ENCODE measurements at places on chromosomes 2 and 18.
A peak's percentile ranks its signal among the peaks of the same experiment; 100 is the strongest.

DNA sequence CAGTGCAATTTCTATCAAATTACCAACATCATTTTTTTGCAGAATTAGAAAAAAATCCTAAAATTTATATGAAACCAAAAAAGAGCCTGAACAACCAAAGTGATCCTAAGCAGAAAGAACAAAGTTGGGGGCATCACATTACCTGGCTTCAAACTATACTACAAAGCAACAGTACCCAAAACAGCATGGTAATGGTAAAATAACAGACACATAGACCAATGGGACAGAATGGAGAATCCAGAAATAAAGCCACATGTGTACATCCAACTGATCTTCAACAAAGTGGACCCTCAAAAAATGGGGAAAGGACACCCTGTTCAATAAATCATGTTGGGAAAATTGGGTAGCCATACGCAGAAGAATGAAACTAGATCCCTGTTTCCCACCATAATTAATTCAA lies 245.7 kb upstream of the CTAGE1 start:
- no peak for DNase-seq

DNA sequence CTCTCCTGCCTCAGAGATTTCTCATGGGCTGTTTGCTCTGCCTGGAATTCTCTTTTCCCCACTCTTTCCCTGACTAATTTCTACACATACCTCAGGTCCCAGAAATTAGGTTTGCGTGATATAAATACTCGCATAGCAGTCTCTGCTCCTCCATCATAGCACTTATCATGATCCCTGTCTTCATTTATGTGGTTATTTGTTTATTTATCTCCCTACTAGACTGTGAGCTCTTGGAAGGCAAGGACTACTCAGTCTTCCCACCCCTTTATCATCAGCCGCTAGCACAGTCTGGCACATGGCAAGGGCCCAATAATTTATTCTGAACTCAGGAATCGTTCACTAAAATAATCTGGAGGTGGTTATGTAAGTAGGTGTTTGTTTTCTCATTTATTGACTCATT lies 79.3 kb downstream of the ADCYAP1 start:
- DNase-seq, result no peak

DNA sequence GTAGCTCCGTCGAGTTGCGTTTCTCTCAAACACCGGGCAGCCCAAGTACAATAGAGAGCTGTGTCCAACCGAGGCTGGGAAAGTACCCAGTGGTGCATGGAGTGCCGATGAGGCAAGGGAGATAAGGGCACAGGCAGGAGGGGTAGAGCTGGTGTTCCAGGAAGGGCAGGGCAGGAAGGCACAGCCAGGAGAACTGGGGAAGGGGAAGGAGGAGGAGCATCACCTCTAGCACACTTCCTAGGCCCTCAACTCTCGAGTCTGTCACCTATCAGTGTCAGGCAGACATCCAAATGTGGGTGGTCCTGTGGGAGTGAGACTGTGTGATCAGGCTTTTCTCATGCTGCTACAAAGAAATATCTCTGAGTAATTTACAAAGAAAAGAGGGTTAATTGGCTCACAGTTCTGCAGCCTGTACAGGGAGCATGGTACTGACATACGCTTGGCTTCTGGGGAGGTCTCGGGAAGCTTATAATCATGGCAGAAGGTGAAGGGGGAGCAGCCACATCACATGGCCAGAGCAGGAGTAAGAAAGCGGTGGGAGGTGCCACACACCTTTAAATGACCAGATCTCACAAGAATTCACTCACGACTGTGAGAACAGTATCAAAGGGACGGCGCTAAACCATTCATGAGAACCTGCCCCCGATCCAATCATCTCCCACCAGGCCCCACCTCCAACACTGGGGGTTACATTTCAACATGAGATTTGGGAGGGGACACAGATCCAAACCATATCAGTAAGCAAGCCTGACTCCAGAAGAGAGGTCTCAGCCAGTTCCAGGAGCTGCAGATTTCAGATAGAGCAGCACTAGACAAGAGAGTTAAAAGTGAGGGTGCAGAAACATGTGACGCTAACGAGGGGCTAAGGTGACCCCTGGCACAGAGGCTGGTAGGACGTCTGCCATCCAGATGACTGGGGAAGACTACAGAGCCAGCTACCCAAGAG lies 75.7 kb downstream of the MBOAT2 start:
- DNase-seq, result no peak

DNA sequence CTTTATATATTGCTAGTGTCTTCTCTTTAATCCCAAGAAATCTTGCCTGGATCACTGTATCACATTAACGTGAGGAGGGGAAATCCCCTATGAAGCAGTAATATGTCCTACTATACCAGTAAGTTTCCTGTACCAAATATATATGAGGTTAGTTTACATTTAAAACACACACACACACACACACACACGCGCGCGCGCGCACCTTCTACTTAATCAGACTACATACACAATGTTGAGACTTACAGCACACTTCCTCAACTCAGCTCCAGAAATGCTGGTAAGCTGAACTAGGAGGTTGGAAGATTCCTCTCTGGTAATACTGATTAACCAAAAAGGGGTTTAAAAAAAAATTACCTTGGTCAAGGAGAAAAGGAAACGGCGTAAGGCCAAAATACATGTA lies 49.3 kb downstream of the USP34 start:
- DNase-seq, result peak; percentile 18

DNA sequence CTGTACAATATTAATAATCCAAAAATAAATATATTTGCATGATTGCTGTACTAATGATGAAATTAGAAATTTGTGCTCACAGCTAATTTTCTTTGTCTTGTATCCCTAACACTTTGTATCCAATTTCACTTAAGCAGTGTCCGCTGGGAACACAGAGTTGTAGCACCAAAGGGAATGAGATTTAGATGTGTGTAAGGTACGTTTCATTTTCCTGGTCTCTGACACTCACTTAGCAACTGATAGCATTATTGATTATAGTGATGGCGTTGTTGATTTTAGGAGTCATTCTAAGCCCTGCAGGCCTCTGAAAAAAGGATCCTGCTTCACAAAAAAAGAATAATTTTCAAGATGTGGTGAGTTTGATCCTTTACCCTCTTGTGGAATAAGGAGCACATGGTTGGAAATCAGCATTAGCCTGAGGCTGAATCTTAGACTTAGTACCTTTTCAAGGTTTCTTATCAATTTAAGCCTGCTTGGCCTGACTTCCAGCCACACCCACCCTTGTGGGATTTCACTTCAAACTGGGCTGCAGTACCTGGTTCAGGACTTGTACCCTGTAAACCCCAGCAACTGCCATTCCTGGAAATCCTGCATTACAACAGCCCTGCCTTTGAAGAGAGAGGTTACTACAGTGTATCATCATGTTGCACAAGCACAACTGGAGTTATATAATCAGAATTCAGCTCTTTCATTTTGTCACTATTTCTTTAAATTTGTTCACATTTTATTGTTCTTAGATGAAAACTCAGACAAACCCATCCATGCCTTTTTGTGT lies 116.2 kb downstream of the RND3 start:
- DNase-seq, result no peak

DNA sequence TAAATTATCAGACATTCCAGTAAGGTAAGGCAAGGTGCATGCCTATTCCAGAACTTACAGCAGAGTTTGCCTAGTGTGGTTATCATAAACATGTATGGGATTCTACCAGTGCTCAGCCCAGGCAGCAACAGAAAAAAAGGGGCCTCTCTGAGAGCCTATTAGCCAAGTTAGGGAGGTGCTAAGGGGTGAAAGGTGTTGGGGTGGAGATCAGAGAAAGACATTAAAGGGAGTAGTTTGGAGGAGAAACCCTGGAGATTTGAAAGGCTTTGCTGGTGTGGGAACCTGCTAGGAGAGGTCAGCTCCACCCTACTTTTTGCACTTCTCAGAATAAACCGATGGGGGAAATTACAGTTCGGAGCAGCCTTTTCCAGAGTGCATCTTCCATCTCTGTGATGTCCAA lies 2.9 kb downstream of the ARPC2 start:
- no peak for DNase-seq

DNA sequence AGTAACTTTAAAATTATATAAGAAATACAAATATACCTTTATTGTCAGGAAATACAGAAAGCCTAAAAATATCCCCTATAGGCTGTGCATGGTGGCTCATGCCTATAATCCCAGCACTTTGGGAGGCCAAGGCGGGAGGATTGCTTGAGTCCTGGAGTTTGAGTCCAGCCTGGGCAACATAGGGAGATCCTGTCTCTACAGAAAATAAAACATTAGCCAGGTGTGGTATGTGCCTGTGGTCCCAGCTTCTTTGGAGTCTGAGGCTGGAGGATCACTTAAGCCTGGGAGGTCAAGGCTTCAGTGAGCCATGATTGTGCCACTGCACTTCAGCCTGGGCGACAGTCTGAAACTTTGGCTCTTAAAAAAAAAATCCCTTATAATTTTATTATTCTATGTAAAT lies 29.1 kb downstream of the GLS start:
- no peak for DNase-seq

Data from CD4-positive, alpha-beta T cell treated with Interleukin-6 at 100 ng/mL for 8 hours (primary cell).